ENCODE measurements at places on chromosomes 6 and 20. TPM values are rescaled to one million over a fixed set of nuclear protein-coding genes. Genes with fewer than 3 reads are reported as not detected.

The FOXS1 gene
- total RNA-seq = not detected

The IMPG1 gene
- not detected for total RNA-seq

The DEFB128 gene
- total RNA-seq = not detected

DNA sequence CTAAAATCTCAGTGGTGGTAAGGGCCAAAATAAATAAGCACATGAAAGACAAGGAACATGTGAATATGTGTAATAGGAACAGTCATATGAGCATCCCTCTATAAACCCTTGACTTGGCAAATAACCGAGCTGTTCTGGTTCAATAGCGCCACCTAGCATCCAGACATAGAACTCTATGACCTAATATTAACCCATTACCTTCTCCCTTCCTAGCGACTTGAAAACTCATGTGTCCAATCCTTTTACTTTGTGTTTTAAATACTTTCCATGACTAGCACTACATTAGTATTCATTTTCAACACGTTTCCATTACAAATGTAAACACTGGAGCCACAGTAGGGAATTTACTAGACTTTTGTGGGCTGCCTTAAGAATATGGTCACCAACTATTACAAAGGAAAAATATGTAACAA is 279.7 kb downstream of the UST start:
- DNase-seq = no peak

DNA sequence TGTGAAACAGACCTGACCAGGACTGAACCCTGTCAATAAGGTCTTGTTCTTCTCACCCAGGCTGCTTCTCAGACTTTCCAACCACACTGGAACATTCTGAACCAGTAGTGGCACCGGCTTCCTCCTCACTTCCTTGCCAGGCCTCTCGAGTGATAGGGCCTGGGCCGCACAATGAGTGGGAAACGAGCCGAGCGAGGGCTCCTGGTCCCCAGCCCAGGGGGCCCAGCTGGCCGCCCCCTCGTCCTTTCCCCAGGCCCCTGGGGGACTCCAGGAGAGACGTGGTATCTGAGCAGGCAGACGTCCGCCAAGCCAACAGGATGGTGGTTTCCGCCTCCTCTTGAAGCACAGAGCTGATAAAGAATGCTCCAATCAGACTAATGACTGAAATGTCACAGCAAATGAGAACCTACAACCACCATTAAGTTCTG is 117.9 kb downstream of the GMDS start:
- no peak for DNase-seq

DNA sequence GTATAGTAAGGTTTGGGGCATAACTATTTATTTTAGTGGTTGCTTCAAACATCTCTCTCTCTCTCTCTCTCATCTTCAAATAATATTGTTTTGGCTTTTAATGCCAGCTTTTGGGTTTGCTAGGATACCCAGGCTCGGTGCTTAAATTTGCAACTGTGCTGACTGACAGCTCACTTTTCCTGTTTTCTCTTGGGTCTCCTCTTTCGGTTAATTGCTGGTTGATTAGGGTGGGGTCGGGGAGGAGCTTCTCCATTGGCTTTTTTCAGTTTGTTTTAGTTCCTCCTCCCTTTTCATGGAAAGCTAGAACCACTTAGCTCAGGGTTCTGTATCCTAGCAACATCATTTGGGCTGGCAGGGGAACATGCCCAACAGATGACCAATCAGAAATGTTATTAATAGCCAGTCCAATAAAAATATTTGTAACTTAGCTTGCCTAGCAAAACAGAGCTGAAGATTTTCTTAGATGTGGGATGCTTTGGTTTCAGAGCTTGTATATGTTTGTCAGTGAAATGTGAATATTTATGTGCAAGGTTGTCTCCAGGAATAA is 11.3 kb downstream of the TFAP2B start:
- no peak for DNase-seq

DNA sequence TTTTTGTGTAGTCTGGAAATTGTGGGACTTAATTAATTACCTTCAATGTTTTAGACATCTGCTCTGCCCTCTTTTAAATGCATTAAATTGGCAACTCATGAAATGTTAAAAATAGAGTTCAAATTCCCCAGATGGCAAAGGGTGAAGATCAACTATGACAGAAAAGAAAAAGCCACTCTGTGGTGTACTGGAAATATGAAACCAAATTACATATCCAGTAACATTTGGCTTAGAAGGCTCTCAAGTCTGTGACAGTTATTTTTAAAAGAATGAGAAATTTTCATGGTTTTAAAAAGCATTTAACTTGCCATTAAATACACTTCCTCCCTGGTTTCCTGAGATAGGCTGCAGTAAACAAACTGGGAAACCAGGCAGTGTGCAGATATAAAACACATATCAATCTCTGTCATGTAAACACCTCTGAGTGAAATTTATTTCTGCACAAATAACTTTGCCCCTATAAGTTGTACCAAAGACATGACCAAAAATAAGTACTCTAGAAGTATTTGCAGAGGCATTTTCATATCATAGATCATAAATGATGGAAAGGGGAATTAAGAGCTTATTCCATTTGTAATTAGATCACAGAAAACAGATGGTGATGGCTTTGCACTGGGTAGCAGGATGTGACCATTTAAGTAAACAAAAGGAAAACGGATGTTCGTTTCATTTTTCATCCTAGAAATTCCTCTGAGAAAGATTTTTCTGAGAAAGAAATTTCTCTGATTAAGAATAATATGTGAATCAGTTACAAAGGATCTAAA is 360.1 kb downstream of the SAMD5 start:
- no peak for DNase-seq

DNA sequence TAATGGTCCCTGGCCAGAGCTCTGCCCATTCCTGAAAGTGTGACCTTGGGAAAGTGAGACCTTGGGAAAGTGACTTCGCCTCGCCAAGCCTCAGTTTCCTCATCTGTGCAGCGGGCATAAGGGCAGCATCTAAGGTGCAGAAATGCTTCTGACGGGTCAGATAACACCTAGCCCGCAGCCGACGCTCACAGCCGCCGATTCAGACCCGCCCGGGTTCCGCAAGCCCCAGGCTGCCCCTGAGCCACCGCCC is 486 bp downstream of the FKBP1A start:
- no peak for DNase-seq

GRCh38 chr6:117547688-117548621 is 54.4 kb downstream of the GOPC start:
- peak; percentile 88 for DNase-seq

DNA sequence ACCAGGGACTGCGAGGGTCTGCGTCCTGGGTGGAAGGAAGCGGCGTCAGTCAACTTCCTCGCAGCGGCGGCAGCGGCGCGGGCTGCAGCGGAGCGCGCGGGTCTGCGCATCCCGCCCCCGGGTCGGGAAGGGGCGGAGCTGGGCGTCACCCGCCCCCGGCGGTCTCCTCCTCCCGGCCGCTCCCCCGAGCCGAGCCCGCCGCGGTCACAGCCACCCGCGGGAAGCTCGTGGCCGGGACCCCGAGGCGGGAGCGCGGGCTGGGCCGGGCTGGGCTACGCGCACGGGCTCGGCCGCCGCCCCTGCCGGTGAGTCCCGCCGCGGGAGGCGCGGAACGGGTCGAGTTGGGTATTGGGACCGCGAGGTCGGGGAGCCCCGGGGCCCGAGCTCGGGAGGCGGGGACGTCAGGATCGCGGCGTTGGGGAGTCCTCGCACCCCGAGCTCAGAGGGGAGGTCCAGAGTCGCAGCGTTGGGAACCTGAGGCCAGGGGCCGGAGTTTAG is at the start of gene PAQR8:
PAQR8 (plus strand) TSS at position 207 of the 498 bp plus-strand sequence. CDS start 41,063 bp downstream, outside the sequence.
- DNase-seq = peak; percentile 27

DNA sequence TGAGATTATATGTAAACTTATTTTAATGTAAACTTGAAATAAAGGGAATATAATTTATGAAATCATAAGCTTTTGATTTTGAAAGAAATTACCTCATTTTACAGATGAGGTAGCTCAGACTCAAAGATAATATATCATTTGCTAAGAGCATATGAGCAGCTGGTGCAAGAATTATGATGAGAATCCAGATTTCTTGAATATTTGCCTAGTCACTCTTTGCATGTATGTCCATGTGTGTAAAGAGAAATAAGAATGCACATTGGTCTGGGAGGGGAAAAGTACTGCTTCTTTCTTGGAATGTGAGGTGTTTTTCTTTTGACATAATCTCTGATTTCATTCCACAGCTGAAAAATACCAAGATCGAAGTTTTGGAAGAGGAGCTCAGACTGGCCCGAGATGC is 11.1 kb upstream of the SNRNP48 start:
- no peak for DNase-seq

DNA sequence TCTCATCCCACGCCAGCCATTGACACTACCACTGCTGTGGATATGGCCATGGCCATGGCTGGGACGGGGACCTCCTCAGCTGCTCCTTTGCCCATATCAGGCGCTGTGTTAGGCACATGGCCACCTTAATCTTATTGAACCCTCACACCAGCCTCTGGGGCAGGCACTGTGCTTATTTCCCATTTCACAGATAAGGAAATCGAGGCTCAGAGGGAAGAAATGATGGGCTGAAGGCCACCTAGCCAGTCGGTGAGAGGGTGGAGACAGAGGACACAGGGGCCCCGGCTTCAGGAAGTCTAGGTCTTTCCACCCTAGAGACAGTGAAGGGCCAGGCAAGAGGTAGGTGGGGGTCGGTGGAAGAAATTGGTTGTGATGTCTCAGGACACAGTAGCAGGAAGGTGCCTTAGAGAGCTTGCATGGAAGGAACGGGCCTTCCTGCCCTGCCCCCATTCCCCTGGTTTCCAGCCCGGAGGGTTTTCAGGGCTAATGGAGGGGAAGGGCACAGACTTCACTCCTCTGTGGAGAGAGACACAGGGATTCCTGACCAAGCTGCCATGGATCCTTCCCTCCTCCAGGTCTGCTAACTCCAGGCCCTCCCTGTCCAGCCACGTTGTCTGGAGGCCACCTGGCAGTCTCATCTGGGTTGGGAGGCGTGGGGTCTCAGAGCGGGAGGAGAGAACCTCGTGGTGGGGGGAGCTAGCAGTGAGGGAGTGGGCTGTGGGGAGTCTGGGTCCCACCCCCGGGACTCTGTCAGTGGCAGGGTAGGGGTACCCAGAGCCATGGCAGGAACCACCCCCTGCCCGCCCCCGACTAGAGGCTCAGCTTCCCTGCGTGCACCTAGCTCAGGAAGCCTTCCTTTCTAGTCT is 120.4 kb downstream of the VEGFA start:
- DNase-seq = no peak

DNA sequence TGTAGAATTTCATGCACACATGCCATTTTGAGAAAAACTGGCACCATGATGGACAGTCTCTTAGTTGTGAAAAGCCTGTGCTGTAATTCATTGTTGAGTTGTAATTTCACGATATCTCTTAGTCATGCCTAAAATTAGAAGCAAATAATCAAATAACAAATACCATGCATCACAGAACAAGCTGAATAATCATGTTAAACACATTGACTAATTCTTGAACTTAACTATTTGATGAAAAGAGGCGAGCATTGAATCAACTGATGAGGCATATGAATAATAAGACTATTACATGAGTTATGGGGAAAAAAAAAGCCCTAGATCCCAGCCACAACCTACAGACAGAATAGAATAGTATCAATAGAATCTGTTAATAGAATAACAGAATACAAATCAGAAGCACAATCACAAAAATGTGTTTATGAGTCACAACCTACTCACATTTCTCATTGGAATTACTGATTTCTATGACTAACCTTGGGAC is 14.2 kb upstream of the RNF217 start:
- no peak for DNase-seq

DNA sequence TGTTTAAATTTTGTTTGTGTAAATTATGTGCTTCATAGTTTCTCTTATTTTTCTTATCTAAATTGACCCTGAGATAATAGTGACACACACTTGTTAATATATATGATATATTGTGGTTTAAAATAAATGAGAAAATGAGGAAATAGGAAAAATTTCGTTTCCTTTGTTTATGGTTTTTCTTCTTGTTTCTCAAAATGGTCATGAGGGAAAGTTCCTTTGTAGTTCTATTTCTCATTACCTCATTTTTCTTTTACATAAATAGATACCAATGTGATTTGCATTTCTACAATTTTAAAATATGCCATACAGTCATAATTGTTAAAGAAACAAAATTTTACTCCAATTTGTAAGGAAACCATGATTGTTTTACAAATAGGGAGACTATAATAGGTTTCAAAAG is 9.2 kb downstream of the OR2A4 start:
- no peak for DNase-seq

GRCh38 chr6:11964729-11965335 is 47.3 kb upstream of the HIVEP1 start:
- DNase-seq = no peak

- DNase-seq = peak; percentile 67
These were observed 1.7 kb downstream of the ADNP start for GRCh38 chr20:50929299-50930138.

GRCh38 chr6:131134980-131135243 is 355 bp upstream of the AKAP7 start:
- DNase-seq = no peak

- DNase-seq = no peak
These were observed 29.1 kb upstream of the CALHM6 start for GRCh38 chr6:116431964-116432595.

GRCh38 chr6:44150317-44150917 is 8.2 kb upstream of the CAPN11 start:
- no peak for DNase-seq

DNA sequence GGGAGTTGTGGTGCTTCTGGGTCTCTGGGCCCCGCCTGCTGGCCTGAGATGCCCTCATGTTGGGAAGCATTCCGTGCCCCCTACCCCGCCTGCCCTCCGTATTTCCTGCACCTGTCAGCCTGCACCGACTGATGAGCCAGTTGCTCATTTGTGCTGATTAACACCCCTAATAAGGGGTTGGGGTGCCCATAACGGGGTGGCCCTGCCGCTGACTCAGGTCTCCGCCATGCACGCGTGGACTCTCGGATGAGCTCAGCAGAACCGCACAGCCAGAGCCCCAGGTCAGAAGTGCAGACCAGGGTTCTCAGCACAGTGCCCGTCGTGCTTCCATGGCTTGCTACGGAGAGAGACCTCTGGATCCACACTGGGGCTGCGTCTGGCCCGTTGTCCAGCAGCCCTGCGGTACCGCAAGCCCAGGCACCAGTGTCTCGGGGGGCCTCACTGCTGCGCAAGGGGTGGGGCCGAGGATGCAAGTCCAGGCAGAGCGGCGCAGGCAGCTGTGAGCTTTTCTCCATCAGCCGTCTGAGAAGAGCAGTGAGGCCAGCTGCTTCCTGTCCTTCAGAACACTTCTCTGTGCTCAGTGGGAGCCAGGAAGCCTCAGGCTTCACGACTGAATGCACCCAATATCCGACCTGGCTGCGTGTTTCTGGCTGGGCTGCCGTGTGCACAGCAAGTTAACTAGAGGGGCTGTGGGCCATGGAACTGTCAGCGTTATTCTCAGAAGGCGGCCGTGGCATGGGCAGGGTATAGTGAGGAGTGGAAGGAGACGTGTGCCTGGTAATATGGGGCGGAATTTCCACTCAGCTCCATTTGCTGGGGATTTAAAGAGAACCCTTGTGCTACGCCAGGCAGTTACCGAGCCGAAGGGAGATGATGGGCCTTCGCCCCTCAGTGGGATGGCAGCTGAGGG is 18.6 kb downstream of the MTG2 start:
- no peak for DNase-seq

DNA sequence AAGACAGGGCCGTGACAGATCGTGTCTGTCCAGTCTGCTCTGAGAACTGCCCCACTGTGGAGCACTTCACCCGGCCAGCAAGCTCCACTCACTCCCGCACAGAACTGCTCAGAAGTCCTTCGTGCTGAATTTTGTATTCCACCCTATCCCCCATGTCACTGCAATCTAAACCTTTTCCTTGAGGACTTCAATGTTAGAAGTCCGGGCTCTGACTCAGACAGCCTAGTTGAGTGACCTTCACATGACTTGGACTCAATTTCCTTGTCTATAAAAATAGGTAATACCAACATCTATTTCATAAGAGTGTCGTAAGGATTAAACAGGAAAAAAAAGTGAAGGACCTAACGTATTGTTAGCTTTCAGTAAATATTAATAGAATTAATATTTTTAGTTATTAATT is 161.6 kb downstream of the QRSL1 start:
- no peak for DNase-seq
